HCEC 1CT (cell line): ENCODE measurements at places on chromosomes 5 and 9.

DNA sequence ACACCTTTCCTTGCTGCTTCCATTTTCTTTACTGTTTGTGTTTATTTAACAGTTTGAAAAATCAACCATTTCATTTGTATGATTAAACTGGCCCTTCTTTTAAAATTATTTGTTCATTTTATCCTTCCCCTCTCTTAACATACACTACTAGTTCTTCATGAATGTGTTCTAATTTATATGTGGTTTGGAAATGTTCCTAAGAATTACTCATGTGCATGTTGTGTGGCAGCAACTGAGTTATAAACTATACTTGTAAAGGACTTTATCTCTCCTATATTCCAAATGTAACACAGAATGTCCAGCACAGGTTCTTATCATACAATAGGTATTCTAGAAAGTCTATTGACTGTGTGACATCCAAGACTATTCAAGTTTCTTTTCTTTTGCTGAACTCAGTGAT, 358.2 kb upstream of the MEF2C start:
- DNase-seq, result peak; percentile 64

GRCh38 chr9:68522954-68523353, 17.7 kb downstream of the TMEM252 start:
- no peak for DNase-seq

GRCh38 chr5:174608631-174609097, 115.7 kb upstream of the MSX2 start:
- no peak for DNase-seq

- no peak for DNase-seq
Measured at GRCh38 chr9:86807367-86807976, 139.8 kb downstream of the GAS1 start.

- no peak for DNase-seq
Measured at GRCh38 chr5:119742311-119742710, 113.0 kb downstream of the FAM170A start.

DNA sequence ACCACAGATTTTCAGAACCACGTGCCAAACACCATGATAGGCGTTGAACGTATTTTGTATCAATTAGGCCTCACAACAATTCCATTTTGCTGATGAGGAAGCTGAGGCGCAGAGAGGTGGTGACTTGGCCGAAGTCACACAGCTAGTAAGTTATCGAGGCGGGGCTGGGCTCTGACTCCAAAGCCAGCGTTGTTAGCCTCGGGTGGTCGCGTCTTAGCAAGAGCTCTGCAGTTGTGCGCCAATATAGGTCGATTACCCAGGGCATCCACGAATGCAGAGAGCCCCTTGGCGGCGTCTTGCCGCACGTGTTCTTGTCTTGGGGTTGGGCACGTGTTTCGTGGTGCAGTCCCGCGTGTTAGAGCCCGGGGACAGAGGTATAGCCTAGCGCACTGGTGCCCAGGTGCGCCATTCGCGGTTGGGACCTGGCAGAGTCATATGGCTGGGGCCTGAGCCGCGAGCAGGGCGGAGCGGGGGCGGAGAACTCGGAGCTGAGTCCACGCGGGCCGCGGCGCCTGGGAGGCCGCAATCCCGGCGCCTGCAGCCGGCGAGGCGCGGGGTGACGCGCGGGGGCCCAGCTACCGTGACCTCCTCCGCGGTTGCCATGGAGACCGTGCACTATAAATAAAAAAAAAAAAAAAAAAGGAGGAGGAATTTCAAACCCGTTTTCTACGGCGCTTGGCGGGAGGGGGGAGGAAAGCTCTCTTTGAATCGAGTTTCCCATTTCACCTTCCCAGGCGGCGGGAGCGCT, 62.3 kb downstream of the CXXC5 start:
- no peak for DNase-seq

DNA sequence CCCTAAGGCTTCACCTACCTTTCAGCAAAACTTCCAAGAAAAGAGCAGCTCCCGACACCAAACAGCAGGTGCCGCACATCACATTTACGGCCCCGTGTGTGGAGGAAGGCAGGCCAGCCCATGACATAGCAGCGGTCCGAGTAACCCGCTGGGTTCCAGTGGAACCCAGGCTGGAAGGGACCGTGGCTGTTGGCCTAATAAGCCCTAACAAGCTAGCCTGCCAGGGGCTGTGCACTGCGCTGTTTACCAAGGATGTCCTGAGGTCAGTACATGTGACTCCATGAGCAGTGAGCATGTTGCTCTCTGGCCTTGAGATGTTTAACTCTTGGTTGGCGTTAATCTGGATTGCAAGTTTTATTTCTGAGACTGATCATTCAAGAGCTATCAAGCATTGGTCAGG, 131.5 kb downstream of the FSTL4 start:
- no peak for DNase-seq

DNA sequence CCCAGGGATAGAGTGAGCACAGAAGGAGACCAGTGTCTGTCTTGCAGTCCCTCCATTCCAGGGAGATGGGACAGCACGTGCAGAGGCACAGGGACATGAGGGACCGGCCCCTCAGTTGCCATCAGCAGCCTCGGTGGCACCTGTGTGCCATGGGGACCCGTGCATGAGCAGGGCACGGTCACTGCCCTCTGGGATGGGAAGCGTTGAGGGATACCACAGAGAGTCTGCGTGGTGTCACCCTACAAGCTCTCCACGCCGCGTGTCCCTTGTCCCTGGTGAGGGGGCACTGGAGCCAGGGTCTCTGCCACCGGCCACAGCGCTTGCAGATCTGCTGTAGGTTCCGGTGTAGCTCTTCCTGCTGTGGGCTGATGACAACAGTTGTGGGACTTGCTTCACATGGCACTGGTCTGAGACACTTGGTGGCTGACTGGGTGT, 108.1 kb downstream of the CACNA1B start:
- DNase-seq, result no peak

GRCh38 chr5:146137967-146138403, 32.6 kb upstream of the PLAC8L1 start:
- peak; percentile 8 for DNase-seq

GRCh38 chr9:132299221-132299620, 55.6 kb downstream of the SETX start:
- DNase-seq, result no peak

- no peak for DNase-seq
Measured at GRCh38 chr9:27471366-27471765, 52.7 kb upstream of the IFNK start.

DNA sequence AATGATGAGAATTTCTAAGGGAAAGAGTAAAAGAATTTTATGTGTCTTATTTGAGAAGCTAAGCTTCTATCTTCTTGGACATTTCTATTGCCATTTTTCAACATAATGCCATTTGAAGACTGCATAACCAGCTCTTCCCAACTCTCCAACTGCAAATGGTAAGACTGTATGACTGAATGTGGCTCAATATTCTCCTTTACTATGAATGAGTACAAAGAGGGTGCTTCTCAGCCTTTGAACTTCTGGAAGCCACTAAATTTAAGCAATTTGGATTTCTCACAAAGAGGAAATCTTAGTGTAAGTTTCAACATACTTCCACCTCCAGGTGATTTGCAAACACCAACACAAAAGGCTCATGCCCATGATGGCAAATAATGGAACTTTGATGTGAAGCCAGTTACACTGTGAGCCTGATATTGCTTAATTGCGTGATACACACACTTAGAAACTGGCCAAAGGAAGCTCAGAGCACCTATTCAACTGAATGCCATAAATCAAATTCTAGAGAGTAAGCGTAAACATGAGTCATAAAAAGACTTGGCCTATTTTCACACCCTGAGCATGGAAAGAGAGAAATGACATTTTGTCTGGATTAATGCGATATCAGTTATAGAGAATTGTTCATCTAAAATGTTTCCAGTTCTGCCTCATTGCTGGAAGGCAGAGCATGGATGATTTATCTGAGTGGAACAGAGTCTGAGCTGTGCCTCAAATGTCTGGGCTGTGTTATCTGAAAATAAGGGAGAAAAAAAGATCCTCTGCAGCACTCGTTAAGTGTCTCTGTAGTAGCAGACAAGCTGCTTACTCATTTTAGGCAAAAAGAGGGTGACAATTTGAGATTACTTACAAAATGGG, 145.3 kb downstream of the PLK2 start:
- no peak for DNase-seq

DNA sequence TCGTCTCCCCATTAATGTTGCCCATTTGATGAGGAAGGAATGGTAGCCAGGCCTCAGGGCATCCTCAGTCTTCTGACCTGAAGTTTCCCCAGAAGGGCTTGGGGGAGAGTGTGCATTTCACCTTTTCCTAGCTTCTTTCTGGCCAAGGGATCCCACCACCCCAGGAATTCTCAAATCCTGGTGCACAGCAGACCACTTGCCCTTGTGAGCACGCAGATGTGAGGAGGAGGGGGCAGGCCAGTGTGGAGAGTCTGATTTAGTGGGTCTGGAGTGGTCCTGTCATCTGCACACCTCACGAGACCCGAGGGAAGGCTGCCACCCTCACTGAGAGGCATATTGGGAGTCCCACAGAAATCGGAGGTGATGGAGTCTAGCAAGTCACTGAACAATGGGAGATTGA, 64.3 kb downstream of the CXXC5 start:
- DNase-seq, result no peak

DNA sequence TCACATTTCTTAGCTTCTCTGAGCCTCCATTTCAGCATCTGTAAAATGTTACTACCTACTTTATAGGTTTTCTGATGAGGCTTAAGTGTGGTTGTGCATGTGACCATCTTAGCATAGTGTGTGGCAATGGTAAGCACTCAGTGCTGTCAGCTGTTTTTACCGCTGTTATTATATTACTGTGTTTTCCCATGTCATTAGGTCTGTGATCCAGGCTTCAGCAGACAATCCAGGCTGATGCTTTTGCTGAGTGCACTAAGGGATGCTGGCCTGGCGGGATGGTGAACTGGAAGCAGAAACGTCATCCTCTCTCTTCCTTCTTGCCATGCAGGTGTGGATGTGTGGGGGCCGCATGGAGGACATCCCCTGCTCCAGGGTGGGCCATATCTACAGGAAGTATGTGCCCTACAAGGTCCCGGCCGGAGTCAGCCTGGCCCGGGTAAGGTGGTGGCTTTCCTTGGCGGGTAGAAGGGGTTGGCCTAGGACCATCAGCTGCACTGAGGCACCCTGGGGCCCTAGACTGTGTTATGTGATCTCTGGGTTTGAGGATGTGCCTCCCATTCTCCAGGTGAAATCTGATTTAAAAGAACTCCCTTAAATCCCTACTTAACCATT, 41.9 kb upstream of the SAP30L start:
- no peak for DNase-seq

DNA sequence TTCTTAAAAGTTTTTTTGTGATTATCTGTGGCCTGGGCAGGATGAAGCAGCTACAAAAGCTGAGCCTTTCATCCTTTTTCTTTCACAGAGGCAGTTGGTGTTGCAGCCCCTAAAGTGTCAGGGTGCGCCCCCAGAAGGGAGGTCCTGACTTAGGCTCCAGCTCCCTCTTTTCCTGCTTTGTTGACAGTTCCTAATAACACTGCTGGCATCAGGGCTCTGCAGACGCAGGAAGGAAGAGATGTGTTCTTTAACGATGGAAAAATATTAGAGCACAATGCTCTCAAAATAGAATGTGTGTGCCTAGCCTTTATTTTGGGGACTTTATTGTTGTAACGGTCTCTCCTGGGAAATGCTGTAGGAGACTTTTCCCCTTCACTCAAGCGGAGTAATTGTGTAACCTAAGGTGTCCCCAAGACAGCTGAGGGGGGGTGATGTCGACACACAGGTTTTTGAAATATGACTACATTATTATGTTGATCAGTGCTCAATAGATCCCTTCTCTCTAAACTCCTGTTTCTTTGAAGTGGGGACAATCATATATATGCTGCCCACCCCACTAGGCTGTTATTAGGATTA, 135.6 kb downstream of the SEMA6A start:
- no peak for DNase-seq

DNA sequence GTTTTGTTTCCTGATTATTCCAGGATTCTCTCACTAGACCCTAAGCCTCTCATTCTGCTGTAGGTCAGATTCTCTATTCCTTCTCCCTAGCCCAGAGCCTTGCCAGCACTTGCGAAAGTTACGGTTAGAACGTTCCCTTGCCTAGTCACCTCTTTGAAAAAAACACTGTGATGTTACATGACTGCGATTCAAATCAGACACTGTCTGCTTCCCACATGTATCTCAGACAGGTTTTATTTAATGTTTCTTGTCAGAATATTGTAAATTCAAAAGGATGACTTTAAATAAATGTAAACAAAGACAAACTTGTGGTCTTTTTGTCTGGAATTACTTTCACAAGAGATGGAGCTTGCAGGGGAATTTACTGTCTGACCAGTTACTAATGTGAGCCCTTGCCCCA, 116.5 kb upstream of the OTULINL start:
- no peak for DNase-seq

DNA sequence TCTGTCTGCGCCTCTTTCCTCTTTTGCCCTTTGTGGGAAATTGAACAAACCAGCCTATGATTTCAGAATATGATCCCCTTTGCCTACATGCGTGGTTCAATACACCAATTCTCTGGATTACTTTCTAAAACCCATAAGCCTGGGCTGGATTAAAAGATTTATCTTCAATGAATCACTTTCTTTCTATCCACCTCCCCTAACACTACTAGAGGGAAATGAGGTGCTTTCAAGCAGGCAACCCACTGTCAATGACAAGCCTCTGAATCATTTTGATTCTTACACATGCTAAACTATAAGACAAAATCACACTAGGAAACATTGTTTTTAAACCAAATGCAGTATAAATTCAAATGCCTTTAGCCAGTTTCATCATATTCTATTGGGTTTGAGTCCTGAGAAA, 257.5 kb downstream of the AGTPBP1 start:
- DNase-seq, result no peak

GRCh38 chr9:75914002-75914401, 23.5 kb downstream of the PCSK5 start:
- no peak for DNase-seq

GRCh38 chr5:14665101-14665822, 744 bp downstream of the OTULIN start:
- DNase-seq, result peak; percentile 35

- DNase-seq, result no peak
Measured at GRCh38 chr5:59021837-59022514, 439.1 kb downstream of the RAB3C start.

DNA sequence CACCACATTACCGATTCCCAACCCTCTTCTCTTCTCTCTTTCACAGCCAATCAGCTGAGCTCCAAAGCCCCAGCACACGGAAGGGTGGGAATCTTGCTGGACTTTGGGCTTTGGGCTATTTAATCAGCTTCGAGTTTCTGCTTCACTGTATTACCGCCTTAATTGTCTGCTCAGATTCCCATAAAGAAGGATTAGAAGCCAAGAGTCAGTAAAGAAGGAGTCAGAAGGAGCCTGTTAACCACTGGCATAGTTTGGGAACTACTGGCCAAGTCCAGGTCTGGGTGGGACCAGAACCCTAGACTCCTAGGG, 4.4 kb downstream of the SPRY4 start:
- DNase-seq, result no peak

DNA sequence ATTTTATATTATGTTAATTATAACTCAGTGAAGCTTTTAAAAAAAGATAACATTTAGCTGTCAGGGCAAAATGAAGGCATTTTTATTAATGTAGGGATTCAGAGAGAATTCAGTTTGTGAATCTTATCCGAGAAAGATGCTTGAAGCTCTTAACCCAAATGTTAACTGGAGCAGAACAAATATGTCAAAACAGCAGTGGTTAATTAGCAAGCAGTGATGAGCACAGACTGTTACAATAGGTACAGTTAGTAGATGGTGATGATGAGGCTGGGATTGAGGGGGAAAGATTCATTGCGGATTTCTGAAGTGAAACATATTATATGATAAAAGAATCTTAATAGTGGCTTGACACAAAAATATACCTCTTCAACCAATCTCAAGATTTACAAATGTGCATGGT, 356.7 kb downstream of the DIRAS2 start:
- no peak for DNase-seq
